ENCODE measurements at places on chromosomes 6 and 20.

DNA sequence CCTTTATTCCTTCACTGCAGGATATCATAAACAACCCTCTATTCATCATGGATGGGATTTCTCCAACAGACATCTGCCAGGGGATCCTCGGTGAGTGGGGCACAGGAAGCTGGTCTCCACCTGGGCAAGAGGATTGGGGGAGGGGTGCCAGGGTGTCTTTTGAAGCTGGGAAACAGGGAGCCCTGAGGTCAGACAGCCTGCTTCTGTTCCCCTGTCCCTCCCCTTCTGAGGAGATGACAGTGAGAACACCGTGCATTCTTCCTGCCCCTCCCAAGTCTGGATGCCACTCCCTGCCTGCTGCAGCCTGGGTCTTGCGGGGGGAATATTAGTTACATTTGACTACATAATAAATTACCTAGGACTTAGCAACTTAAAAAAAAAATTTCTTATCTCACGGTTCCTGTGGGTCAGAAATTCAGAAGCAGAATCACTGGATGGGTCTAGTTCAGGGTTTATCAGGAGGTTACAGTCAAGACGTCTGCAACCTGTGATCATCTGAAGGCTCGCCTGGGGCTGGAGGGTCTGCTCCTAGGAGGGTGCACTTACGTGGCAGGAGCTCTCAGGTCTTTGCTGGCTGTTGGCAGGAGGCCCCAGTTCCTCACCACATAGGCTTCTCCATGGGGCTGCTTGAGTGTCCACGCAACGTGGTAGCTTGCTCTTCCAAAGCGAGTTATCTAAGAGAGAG lies 11.4 kb downstream of the CAPN11 start:
- no peak for DNase-seq

GRCh38 chr6:97626671-97627441 lies 343.8 kb upstream of the MMS22L start:
- DNase-seq = no peak

DNA sequence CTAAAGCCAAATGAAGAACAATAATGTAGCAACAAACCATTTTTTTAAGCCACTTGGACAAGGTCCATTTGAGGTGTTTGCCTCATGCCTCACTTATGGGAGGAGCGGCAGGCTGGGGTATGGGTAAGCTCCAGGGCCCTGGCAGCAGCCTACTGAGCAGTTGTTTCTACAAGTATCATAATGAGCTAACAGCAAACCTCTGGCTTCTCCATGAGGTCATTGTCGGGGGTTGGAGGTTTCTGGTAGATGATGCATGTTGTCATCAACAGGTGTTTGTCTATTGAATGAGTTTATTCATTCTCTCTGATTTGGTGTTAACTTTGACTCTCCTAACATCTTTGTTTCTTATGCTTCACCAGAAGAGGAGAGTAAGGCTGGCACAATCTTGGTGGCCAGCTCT lies 150.7 kb downstream of the TBC1D7 start:
- no peak for DNase-seq

GRCh38 chr6:145893586-145893985 lies 70.6 kb downstream of the SHPRH start:
- no peak for DNase-seq

- DNase-seq = no peak
Measured at GRCh38 chr20:50247196-50248094, 56.8 kb downstream of the CEBPB start.

DNA sequence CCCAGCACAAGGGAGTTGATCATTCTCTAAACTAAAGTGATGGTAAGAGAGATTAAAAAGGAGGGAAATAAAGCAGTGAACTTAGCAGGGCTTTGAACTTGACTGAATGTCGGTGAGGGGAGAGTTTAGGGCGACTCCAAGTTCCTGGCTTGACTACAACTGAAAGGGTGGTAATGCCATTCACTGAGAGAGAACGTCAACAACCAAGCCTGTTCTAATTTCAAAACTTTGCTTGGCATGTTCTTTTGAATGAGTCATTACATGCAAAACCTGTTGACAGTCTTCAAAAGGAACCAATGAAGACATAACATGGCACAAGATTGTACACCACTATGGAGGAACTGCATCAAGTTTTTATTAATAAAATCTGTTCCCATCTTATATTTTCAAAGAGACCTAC lies 10.3 kb upstream of the MYB start:
- no peak for DNase-seq

DNA sequence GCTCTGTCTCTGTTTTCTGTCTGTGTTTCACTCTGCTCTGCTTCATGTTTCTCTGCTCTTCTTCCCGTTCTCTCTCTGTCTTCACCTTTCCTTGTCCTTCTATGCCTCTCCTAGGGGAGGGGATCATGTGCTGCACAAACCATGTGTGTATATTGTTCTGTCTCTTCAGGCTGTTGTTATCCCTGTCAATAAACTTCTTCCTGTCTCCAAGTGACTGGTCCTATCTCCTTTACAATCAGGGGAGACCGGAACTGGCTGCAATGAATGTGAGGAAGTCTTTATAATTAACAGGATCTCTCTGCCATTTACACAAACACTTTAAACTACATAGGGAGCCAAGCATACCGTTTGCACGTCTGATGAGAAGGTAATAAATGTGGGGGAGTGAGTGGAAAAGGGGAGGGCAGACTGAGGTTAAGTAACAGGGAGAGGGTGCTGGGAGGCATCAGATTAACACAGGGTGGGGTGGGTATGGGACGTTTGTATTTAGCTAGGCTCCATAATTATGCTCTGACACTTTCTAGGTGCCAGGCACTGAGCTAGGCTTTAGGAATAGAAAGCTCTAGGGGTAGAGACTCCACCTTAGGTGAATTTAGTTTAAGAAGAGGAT lies 626.1 kb downstream of the DHX35 start:
- no peak for DNase-seq

Measured in vagina (tissue), 2 donors.